ENCODE measurements at places on chromosomes 4 and X.

DNA sequence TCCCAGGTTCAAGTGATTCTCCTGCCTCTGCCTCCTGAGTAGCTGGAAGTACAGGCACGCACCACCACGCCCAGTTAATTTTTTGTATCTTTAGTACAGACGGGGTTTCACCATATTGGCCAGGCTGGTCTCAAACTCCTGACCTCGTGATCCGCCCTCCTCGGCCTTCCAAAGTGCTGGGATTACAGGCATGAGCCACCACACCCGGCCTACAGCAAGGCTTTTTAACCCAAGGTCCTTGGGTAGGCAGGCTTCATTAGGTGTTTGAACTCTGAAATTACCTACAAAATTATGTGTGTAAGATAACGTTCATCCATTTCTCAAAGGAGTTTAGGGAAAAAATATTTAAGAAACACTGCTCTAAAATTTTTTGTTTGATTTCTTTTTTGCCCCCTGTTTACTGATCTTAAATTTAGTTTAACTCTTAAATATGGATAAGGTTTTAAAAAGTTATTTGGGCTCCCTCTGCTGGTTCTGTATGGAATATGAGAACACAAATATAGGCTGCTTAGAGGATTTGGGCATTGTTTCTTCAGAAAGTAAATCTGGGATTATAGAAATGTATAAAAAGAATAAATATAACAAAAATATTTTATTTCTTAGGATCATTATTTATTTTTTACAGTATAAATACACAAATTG lies 92.8 kb downstream of the CBR4 start:
- no peak for DNase-seq

DNA sequence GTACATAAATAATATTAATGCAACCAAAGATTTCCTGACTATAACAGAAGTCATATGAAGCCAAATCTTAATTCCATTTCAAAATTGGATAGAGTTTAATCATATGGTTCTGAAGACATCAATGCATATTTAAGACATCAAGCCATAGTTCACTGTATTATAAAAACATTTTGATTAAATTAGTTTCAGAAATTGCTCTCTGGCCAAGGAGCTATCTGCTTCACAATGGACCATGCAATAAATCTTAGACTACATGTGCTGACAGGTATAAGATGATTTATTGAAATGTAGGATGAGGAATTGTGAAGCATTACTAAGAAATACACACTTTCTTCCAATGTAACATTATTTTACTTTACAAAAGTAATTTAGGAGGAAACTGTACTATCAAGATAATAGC lies 81.6 kb downstream of the MID1 start:
- no peak for DNase-seq

- no peak for DNase-seq
Observed at GRCh38 chr4:27005501-27005900, 144.9 kb downstream of the STIM2 start.

DNA sequence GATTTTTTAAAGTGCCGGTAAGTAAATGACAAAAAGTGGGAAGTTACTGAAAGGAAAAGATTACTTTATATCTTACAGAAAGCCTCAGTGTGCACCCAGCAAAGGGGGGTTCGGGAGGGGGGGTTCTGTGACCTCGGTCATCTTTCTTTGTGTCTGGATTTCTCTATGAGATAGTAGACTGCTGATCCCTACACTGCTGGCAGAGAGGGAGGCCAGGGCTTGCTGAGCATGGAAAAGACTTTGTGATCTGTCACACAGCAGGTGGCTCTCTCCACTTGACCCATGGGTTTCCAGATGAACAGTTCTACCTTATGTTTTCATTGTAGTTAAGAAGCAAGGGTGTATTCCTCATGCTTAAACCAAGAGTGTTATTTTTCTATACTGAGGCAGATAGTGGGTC lies 475.6 kb downstream of the PCDH10 start:
- no peak for DNase-seq

- DNase-seq: no peak
Observed at GRCh38 chr4:7679406-7680040, 244.8 kb upstream of the PSAPL1 start.

- DNase-seq: no peak
Observed at GRCh38 chrX:121666171-121666570, 618.8 kb downstream of the GLUD2 start.

DNA sequence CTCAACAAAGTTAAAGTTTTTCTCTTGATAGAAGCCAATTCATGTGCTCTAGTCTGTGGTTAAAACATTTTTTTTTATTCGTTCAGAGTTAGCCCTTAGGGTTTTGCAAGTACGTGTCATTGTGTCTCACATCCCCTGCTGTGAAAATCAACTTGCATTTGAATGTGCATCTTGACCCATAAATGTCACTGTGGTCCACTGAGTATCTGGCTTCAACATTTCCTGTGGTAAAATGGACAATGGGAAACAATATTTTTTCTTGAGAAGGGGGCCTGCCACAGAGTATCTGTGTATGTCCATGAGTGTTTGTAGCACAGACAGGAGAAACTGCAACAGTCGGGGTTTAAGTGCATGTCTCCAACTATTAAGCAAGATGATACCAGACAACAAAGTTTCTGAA lies 554.8 kb upstream of the TENM3 start:
- no peak for DNase-seq

DNA sequence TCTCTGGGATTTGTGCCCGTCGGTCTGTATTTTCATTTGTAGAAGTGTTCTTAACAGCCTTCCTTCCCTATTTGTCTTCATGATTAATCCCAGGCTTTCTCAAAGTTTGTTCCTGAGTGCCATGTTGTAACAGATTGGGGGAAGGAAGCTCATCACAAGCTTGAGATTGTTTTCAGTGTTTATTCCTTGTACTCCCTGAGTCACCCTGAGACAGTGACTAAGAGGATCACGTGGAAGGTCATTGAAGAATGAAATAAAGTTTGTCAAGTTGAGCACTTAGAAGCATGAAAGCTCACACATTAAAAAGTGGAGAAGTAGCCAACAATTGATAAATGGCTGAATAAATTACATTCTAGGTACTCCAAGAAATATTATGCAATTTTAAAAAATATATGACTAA lies 153.5 kb upstream of the FAM241A start:
- DNase-seq: no peak

DNA sequence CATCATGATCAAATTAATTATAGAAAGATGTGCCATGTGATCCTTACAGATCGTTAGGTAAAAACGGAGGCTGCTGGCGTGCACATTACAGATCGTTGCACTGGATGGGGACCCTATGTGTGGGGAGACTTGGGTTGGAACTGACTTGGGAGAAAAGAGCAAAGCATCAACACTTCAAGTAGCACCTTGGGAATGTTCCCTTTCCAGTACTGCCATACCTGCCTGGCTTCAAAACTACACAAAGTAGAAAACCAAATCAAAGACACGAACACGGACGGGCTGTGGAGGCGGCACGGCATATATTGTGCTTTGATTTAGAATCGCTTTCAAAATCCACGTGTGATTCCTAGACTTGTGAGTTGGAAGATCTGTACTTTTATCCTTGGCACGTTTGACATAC lies 898 bp downstream of the CMC4 start:
- no peak for DNase-seq
